ENCODE measurements at places on chromosomes 11 and 22. TPM values are rescaled to one million over a fixed set of nuclear protein-coding genes. Genes with fewer than 3 reads are reported as not detected.

- H3K4me3 ChIP-seq: no peak overlapping the region
- H3K36me3 ChIP-seq: no peaks in the 10 kb centered on the region
- H3K27ac ChIP-seq: no peak overlapping the region
- no peaks in the 10 kb centered on the region for H3K4me1 ChIP-seq
- no peak for DNase-seq
- H3K27me3 ChIP-seq: no peaks in the 10 kb centered on the region
Observed at GRCh38 chr11:27218421-27219038, 144.5 kb downstream of the CCDC34 start.

- H3K4me3 ChIP-seq: no peak overlapping the region
- no peak for DNase-seq
- H3K36me3 ChIP-seq: no peaks in the 10 kb centered on the region
- H3K4me1 ChIP-seq: no peaks in the 10 kb centered on the region
- no peaks in the 10 kb centered on the region for H3K27me3 ChIP-seq
- H3K27ac ChIP-seq: no peak overlapping the region
Observed at GRCh38 chr11:109019342-109019936, 354.6 kb downstream of the DDX10 start.

DNA sequence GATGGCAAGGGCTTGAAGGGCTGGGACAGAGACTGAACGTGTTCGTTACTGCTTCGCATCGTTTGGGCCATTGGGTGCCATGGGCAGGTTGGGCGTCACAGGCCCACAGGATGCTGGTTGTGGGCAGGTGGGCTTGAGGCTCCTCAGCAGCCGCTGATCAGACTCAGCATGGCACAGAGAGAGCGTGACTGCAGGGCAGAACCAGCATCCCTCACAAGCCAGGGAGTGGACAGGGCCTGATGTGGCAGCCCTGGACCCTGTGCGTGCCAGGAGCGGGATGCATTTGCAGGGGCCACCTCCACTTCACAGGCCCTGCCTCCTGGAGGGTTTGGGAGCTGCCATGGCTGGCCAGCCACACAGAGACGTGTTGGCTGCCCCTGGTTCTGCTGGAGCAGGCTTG lies 1228.3 kb downstream of the BRD1 start:
- no peak overlapping the region for H3K27ac ChIP-seq
- DNase-seq: no peak
- H3K36me3 ChIP-seq: no peaks in the 10 kb centered on the region
- no peaks in the 10 kb centered on the region for H3K4me1 ChIP-seq
- H3K4me3 ChIP-seq: no peak overlapping the region

DNA sequence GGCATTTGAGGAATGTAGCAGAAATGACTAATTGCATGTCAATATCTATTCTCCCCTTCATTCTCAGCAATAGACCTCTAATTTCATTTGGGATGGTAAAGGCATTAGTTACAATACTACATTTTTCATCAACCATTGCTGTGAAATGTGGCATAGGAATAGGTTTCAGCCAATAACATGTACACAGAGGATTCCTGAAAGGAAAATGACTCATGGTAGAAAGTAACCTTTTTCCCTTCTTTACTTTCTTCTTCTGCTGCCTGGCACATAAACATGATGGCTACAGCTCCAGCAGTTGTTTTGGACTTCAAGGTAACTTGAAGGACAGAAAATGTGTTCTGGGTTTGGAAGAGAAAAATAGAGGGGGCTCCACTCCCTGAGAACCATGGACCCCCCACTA lies 231.8 kb upstream of the CTSC start:
- DNase-seq: no peak
- no peaks in the 10 kb centered on the region for H3K4me1 ChIP-seq
- H3K27ac ChIP-seq: no peak overlapping the region
- H3K4me3 ChIP-seq: no peak overlapping the region
- H3K36me3 ChIP-seq: no peaks in the 10 kb centered on the region

The P4HA3 gene
- total RNA-seq: not detected

The KRTAP5-2 gene
- not detected for total RNA-seq

The MMP7 gene
- total RNA-seq: not detected

The TRPC6 gene
- total RNA-seq: not detected

The XNDC1N gene
- 33.2 TPM for total RNA-seq

The OR4P4 gene
- not detected for total RNA-seq

All from B cell (primary cell).